ENCODE measurements at places on chromosomes 2 and 18.

- DNase-seq = no peak
These were observed 259.7 kb downstream of the MYCN start for GRCh38 chr2:16199882-16200553.

GRCh38 chr2:224882291-224883171, 159.7 kb downstream of the DOCK10 start:
- DNase-seq = no peak

GRCh38 chr18:55488473-55488872, 99.5 kb downstream of the TCF4 start:
- no peak for DNase-seq

GRCh38 chr18:57737400-57738060, 65.6 kb downstream of the ATP8B1 start:
- no peak for DNase-seq

DNA sequence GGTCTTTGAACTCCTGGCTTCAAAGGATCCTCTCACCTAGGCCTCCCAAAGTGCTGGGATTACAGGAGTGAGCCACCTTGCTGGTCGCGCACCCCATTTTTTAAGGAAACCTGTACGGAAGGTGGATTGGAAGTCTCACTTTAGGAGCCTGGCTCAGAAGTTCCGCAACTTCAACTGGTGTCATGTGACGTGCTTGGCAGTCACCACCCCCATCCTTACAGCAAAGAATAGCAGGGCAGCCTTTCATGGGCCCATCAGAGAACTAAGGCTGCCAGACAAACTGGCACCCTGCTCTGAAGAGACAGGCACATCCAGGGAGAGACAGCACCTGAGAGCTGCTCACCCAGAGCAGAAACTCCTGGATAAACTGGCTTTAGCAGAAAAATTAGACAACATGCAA, 3.3 kb upstream of the SLC66A2 start:
- no peak for DNase-seq

DNA sequence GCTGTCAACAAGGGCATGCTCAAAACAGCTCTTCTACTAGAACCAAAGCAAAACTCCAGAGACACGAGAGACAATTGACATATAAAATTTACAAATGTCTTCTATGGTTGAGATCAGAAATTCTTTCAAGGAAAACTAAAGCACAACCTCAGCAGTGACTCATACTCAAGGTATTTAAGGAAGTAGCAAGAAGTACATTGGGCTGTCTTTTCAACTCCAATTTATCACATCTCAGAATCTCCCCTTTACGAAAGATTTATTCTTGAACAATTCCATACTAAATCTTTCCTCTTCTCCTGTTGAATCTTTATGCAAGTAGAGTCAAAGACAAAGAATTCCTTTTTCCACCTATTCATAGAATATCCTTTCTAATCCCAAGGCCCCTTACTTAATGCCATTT, 324.0 kb downstream of the IRS1 start:
- no peak for DNase-seq

DNA sequence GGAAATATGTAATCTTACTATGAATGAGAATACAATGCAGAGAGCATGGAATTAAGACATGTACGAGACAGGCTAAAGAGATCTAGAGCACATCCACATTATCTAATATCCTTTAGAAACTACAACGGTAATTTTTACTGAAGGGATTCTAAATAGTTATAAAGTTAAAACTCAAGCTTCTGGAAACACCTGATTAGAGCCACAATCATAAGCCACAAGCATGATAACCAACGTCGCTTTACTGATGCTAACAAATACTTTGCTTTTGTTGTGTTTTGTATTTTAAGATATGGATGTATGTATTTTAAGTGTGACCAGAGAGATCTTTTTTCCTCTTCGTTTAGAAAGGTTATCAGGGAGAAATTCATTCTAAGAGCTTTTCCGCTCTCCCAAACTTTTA, 44.0 kb upstream of the STK17B start:
- no peak for DNase-seq

DNA sequence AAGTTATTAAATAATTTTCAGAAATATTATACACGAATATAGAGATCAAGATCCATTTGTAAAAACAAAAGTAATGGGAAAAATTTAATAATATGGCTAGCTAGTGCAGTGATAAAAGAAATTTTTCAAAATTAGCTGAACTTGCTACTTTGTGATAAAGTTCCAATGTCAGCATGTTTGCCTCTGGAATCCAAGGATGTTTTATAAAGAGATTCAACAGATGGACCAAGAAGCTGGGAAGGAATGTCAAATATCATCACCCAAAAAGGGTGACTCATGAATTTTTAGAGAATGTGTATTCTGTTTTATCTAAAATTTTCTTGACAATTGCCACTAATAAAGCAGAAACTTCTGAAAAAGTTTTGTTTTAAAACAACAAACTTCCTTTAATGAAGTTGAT, 95.3 kb downstream of the FSIP2 start:
- no peak for DNase-seq

DNA sequence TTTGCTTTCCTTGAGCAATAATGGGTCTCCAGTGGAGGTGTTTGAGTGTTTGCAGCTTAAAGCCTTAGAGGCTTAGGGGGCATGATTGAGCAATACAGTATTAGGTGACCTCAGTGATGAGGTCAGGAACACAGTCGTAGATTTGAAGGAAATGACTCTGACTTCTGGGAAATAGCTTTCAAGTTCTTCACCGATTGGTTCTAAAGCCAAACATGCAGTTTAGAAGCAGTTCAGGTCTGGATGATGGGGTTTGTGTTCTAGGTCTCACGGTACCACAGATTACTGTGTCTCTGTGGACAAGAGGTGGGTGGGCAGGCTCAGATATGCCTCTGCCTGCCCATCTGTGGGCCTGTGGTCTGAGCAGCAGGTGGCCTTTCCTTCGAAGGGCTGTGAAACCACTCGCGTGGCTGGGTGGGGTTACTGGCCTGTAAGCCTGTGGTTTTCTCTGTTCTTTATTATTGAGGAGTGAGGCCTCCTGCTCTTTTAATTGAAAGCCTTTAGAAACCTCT, 7.8 kb downstream of the MTHFD2 start:
- DNase-seq = peak; percentile 58

- no peak for DNase-seq
These were observed 239.1 kb downstream of the KCNS3 start for GRCh38 chr2:18117592-18117991.

- DNase-seq = no peak
These were observed 126.4 kb upstream of the CTDP1 start for GRCh38 chr18:79553154-79553553.

DNA sequence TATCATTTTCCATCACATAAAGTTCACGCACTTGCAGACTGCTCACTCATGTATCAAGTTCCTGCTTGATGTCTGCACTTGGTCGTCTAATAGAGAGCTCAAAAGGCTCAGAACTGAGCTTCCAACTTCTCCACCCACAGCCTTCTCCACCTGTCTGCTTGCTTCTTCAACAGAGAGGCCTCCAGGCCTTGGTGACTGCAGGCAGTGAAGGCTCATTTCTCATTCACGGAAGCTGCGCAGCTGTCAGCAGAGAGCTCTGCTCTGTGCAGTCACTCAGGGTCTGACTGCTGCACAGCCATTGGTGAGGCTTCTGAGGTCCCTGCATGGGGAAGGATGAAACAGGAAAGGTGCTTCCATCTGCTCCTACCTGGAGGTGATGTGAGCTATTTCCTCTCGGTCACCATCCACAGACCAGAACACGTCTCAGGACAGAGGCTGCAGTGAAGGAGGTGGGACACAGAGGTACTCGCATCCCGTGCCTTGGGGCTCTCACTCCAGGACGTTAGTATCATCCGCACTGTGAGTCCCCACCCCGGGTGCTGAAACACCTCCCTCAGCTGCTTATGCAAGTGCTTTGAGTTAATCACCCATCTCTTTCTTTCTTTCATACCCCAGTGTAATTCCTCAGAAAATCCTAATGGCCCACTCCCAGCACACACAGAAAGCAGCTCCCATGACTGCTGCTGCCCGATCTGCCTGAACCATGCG, 126.2 kb downstream of the TMEM18 start:
- DNase-seq = no peak

DNA sequence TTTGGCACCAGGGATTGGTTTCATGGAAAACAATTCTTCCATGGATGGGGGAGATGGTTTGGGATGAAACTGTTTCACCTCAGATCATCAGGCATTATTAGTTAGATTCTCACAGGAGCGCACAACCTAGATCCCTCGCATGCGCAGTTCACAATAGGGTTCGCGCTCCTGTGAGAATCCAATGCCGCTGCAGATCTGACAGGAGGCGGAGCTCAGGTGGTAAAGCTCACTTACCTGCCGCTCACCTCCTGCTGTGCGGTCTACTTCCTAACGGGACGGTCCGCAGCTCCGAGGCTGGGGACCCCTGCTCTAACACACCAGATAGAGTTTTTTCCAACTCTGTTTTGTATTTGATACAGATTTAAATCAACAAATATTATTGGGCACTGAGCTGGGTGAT, 286.5 kb downstream of the MTX2 start:
- no peak for DNase-seq

DNA sequence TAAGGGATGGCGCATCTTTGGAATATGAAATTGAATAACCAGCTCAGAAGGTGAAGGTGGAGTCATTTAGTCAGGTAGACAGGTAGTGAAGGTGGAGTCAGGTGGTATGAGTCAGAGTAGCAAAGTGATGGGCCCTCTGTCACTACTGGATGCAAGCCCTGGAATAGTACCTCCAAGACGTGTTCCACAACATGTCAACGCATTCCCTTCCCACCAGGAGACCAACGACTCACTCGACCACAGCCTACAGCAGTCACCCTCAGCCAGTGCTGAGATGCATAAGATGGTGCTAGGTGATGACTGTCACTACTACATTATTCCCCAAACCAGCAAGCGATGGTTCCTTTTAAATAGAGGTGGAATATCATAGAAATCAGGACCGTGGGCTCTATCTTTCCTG, 6.8 kb downstream of the CPLX4 start:
- DNase-seq = no peak

GRCh38 chr18:49618742-49619681, 57.2 kb downstream of the LIPG start:
- no peak for DNase-seq

- no peak for DNase-seq
These were observed 73.7 kb upstream of the DNAJC10 start for GRCh38 chr2:182642328-182642727.

GRCh38 chr18:39622431-39622830, 2056.8 kb upstream of the CELF4 start:
- DNase-seq = no peak

DNA sequence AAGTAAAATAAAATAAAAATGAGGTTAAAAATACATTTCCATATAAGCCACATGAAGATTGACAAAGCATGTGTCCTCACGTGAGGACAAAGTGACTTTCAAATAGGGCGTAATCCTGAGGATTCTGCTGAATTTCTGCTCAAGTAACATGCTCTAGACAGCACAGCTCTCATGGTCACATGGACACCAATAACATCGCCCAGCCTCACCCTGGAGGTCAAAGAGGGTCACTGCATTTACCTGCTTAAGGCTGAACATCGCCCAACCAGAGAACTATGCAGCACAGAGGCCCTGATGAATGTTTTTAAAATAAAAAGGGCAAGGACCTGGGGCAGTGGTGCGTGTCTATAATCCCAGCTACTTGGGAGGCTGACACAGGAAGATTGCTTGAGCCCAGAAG, 30.2 kb downstream of the TGFBRAP1 start:
- DNase-seq = no peak

DNA sequence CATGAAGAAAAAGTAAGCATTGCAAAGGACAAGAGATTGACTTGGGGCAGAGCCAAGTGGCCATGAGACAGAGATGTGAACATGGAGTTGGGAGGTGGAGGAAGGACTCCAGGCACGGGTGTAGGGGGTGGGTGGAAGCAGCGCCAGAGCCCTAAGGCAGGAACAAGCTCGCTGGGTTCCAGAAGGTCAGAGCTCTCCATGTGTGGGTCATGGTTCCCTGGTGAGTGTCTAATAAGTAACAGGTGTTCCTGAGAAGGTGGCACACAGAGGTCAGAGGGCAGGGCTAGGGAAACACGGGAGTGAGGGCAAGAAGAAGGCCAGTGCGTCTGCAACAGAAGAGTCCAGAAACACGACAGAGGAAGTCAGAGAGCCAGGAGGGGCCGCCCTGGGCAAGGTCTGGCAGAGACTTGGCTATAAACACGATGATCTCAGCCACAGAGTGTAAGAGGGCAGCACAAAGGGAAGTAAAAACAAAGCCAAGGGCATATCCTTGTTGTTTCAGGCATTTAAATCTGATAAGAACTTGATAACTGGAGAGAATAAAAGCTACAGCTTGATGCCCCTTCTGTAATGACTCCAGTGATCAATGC, 260.8 kb downstream of the TGIF1 start:
- no peak for DNase-seq

DNA sequence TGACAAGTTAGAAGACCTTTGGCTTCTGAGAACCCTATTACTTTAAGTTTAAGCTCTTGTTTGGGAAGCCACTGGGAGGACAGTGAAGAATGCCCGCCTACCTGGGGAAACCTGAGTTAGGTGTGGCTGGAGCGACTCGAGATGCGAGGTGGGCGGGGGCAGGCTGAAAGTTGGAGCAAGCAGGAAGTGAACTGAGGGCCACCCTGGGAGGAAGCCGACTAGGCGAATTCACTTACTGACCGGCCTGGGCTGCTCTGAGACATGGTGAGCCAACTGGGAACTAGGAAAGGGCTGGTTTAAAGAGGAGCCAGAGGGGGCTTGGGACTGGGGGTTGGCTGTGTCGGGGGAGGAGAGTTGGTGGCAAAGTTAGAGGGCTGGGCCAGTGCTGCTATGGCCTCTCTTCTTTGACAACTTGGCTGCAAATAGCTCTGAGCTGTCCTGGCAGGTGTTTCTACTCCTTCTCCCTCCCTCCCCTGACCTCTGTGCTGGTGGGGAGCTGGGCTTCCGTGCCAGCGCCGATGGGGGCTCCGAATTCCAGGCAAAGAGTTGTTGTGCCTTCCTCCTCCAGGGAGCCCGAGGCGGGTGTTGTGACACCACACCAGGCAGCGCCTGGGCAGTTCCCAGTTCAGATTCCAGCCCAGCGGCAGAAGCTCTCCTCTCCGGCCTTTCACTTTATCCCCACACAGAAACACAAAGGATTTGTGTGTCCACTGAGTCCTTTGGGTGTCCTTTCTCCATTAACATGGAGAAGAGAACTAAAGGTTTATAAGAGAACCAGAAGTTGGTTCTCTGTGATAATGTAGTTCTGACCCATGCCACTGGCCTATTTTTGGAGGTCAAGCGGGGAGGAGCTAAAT, at the start of gene VAMP8:
VAMP8 (plus strand) TSS at position 201 of the 857 bp plus-strand sequence; CDS start at position 262, 61 bp downstream.
- peak; percentile 58 for DNase-seq

DNA sequence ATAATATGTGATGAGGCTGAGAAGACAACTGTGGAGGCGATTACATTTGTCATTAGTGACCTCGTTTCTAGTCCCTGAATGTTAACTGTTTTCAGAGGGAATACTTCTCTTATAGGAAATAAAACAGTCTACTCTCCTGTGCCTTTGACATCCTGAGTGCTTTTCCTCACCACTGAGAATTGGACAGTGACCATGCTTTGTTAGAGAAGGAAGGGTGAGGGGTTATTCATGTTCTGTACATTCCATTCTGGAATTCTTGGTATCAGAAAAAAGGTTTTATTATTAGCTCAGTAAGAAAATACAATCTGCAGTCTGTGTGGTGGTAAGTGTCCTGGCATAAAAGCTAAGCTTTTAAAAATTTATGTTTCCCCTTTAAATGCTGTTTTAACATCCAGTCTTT, 58.8 kb downstream of the PARD3B start:
- no peak for DNase-seq

- no peak for DNase-seq
These were observed 616.7 kb downstream of the GALR1 start for GRCh38 chr18:77866351-77866750.

GRCh38 chr2:69720404-69720803, 21.5 kb upstream of the ANXA4 start:
- no peak for DNase-seq

- DNase-seq = no peak
These were observed 70.1 kb downstream of the LDLRAD4 start for GRCh38 chr18:13288509-13289133.

GRCh38 chr2:109212836-109213563, 84.0 kb downstream of the SH3RF3 start:
- no peak for DNase-seq
